Activated CD8-positive, alpha-beta T cell treated with anti-CD3 and anti-CD28 coated beads, Interleukin-2, amount 10 ng/mL, durations not matched to agents 7 days and 5 days (primary cell): ENCODE measurements at places on chromosomes 4 and X. TPM values are rescaled to one million over a fixed set of nuclear protein-coding genes. Genes with fewer than 3 reads are reported as not detected.

GRCh38 chrX:153875391-153876111 is 10.4 kb downstream of the L1CAM start:
- DNase-seq = peak; percentile 75

DNA sequence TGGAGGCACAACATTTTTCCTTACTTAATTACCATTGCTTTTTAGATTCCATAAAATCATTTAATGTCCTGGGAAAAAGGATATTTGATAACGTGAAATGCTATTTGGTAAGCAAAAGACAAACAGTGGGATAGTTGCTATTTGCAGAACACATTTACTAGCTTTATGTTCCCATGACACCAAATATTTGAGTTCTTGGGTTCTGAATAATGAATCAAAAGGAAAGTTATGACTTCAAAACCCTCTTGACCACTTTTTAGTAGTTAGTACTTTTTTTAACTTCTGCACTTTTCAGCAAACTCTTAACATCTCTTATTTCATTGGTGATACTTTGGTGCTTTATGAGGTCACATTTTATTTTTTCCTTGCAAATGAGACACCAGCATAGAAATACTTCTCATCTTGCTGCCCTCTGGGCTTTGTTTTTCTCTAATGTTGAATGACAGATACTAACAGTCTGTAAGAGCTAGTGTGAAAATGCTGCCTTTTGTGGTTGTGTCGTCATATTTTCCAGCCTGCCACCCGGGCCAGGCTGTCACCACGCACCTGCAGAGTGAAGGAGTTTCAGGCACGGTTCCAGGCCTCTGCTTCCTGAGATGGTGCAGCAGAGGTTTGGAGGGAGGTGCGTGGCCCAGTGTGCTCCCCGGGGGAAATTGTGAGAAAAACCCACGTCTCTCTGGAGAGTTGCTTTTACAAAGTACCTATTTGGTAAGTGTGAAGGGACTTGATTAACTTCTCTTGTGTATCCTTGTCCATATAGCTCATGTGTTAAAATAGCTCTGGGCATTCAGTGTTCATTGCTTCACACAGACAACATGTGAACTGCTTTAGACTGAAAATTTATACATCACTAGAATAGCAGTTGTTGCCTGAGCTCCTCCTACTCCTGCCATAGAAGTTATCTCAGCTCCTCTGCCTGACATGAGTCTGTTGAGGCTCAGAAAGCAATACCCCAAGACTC is 34.7 kb downstream of the MSL3 start:
- peak; percentile 68 for DNase-seq

DNA sequence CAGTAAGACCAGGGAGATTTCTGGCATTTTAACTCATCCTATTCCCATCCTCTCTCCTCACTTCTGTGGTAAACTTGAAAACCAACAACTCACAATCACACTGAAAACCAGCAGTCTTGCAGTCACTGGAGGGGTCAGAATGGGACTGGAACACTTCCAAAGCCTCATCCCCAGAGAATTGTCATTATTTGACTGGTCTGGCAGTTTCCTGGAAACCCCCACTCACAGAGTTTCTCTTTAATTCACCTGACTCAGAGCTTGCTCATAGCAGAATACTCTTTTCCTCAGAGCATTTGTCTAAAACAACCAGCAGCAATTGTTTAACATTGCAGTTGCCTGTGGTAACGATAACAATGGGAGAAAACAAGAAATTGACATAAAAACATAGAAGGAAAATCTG is 7.3 kb upstream of the RAB9B start:
- DNase-seq = no peak

GRCh38 chr4:1374706-1375045 is 27.7 kb downstream of the UVSSA start:
- DNase-seq = no peak

GRCh38 chr4:5211282-5211839 is 160.1 kb downstream of the STK32B start:
- no peak for DNase-seq

DNA sequence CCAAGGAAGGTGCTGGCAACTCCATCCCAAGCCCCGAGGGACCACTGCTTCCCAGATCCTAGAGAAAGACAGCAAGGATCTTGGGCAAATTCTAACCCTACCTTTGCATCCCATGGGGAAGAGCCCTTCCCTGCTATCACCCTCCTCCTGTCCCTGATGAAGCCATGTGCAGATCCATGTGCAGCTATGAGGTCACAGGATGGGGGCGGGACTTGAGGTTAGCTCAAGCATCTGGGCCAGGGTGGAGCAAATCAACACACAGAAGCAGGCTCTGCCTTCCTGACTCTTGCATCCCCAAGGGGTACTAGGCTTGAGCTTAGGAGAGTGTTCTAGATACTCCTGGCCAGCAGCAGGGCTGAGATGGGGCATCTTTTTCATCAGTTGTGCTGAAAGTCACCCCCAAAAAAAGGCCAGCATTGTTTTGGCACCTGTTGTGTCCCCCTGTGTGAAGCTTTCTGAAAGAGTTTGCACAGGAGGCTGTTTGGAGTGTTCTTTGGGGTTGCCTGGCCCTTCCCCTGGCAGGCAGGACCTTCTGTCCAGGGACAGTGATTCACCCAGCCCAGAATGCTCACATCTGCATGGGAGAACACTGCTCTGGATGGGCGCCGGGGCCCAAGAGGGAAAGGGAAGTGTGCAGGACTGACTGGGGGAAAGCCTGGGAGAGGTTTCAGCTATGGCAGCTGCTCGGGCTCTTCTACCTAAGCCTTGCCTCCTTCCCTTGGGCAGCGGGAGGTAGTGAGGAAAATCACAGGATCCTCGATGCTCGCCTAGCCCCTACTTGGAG is 50.8 kb downstream of the PRPS1 start:
- DNase-seq = peak; percentile 83

GRCh38 chrX:150482537-150483206 is 85.7 kb upstream of the MTM1 start:
- peak; percentile 35 for DNase-seq

DNA sequence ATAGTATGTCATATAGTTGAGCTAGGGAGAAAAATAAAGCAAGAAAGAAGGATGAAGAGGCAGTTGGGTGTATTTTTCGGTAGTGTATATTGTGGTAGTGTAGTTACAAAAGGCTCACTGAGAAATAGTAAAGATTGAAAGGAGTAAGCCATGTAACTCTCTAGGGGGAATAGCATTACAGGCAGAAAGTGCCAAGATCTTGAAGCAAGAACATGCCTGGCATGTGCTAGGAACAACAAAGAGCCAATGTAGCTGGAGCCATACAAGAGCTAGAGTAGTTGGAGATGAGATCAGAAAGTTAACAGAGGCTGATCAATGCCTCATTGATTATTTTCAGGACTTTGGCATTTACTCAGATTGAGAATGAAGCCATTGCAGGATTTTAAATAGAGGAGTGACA is 3.0 kb downstream of the ABCE1 start:
- no peak for DNase-seq

DNA sequence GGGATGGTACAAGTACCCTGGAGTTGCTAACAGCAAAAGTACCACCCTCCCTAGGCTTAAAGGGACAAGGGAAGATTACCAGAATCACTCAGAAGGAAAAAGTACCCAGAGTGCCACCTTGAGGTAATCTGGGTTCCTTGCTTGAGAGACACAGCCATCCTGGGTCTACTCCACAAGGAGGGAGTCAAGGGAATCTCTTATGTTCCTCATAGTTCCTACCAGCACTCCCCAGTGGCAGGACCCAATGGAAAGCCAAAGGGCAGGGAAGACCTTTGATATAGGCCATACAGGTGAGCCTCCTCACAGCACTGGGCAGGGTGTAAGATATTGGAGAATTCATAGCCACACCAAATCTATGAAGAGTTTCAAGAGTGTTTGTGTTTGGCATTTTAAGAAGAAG is 5.7 kb downstream of the IL2 start:
- DNase-seq = peak; percentile 26

DNA sequence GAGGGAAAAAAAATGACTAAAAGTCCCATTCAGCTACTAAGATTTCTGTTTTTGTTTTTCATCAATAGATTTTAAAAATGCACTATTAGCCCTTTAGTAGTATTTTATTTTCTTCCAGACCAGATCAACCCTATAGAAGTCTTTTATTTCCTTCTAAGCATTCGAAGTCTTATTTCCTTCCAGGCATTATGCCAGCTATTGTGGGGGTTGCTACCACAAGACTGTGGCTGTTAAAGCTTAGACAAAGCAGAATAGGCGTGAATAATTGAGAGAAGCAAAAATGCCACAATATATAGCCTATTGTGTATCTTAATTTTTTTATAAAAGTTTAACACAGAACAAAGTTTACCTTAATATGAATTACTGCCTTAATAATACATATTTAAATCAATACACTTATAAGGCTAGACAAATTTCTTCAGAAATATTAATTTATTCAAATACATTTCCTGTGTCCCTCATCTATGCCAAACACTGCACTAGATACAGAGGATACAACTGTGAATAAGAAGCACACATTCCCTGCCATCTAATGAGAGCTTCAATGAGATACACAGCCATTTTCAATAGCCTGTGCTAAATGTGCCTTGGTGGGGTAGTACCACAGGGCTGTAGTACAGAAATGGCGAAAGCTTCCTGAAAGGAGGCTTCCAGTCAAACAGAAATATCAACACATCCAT is 33.1 kb downstream of the SLC10A7 start:
- DNase-seq = no peak

DNA sequence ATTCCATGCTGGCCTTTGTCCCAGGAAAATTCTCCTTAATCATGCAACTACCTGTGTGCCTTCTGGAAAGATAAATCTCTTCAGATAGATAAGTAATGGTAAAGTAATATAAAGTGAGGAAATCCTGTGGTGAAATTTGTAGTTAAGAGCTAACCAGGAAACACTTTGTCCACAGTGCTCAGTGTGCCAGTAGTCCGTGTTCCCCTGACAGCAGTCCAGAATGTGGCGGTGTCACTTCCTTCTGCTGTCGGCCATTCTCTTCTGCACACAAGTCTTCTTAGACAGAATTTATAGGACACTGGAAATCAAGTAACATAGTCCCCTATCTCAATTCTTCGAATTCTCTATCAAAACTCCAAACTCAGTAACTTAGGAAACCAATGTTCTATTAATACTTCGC is 5.7 kb upstream of the CXXC4 start:
- DNase-seq = no peak

GRCh38 chr4:169219440-169219839 is 51.3 kb downstream of the SH3RF1 start:
- DNase-seq = no peak

DNA sequence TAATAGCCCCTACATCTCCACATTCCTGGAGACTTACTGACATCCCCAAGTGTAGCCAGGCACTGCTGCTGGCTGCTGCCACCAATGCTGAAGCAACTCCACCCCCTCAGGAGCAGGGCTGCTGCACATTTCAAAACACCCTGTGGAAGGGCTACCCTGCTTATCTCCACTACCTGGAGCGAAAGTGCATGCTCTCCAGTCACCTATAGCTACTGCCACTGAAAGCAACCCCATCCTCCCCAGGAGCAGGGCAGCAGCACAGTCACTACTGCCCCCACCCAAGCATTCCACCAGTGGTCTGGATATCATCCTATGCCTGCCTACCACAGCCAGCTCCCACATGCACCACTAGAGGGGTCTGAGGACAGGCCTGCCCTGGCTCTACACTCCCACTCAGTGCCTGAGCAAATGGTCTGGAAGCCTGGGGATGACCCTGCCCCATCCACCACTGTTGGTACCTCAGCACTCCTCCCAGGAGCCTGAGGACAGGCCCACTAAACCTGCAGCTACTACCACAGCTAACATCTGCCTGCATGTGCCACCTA is 55.3 kb downstream of the MANBA start:
- no peak for DNase-seq

DNA sequence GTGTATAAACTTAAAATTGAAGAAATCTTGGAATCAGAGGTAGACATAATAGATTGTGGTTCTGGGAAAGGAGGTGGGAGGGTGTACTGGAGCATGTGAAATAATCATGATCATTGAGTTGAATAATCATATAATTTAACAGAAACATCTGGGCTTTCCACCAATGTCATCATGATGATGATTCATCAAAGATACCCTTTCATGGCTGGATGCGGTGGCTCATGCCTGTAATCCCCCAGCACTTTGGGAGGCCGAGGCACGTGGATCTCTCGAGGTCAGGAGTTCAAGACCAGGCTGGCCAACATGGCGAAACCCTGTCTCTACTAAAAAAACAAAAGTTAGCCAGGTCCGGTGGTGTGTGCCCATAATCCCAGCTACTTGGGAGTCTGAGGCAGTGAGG is 6.7 kb upstream of the RUFY3 start:
- DNase-seq = peak; percentile 8

- DNase-seq = no peak
Observed at GRCh38 chr4:75705198-75705977, 19.0 kb upstream of the USO1 start.

DNA sequence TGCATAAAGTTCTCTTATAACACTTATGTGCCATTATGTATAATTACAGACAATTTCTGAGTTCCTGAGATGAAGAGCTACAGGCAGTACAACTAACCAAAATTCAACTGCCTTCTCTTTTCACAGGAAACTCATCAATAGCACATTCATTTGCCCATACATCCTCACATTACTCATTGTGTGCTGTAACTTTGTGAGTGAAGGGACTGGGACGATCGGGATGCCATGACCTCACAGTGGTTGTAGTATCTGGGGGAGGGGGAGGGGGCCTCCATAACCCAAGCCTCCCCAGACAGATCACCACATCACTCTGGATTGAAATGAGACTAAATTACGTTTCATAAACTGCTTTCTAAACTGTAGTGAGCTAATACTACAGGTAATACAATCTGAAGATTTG is 60.7 kb downstream of the ABCG2 start:
- DNase-seq = no peak

GRCh38 chr4:8708401-8709021 is 115.9 kb downstream of the CPZ start:
- no peak for DNase-seq

- no peak for DNase-seq
Observed at GRCh38 chr4:76275486-76276124, 24.1 kb downstream of the FAM47E start.

Gene HSFX3
- total RNA-seq = not detected

Gene TLR7
- not detected for total RNA-seq

Gene RPS6KA6
- not detected for total RNA-seq

Gene SPOCK3
- not detected for total RNA-seq

Gene S100G
- not detected for total RNA-seq

Gene PCDH7
- not detected for total RNA-seq

Gene BMP15
- not detected for total RNA-seq

Gene KLHL34
- total RNA-seq = 0.47 TPM

Gene WDFY3
- total RNA-seq = not detected
